ENCODE measurements at places on chromosomes 2 and 18.

DNA sequence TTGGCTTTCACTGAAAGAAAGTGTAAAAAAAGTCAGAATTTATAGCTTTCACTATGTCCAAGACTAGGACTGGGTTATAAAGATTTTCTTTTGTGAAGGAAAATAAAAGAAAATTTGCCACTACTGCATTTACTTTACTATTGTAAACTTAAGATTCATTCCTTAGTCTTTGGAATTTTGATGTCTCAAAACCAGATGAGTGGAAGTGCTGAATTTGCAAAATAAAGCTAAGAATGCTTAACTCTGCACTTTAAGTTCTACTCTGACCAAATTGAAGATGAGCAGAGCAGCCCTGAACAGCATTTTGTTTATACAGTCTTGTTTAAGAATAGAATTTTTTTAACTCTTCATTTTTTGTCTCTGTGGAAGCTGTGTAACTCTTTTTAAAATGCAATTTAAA lies 102.4 kb downstream of the ICA1L start:
- DNase-seq = no peak

GRCh38 chr2:120853306-120854013 lies 117.8 kb downstream of the GLI2 start:
- DNase-seq = no peak

DNA sequence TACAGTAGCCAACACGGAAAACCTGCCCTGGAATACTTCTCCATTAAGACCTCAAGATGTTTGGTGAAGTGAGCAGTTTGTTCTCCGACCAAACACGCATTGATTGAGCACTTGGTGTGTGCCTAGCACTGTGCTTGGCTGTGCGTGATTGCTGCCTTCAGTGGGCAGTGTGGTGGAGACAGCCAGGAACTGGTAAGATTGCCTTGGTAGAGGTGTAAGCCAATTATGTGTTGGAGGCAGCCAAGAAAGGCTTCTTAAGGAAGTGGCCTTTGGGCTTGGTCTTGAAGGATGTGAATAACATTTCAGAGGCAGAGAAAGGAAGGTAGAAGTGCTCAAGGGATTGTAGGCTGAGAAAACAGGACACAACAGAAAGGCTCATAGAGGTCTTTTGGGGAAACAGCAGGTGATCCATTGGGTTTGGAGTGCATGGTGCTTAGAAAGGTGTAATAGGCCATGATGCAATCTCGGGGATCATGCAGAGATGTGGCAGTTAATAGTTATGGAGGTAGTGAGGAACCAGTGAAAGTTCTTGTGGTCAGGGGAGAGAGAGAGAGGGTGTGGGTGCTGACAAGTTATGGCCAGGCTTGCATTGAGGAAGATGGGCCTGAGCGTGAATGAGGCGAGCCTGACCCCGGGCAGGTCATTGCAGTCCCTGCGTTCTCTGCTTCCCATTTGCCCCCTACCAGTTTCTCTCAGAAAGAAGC lies 6.3 kb downstream of the B3GNT2 start:
- DNase-seq = no peak

DNA sequence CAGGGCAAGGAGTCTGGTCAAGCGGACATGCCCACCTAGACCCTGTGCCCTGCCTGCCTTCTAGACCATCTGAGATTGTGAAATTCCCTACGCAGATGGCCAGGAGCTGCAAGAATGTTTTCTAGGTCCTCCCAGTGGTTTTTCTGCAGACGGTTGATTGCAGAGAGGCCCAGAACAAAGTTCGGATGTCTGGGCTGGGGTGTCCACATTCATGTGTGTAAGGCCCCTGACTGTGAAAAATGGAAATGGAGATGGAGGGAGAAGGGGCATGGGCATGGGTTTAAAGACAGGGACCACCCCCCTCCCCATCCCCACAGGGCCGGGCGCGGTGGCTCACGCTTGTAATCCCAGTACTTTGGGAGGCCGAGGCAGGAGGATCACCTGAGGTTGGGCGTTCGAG lies 11.8 kb downstream of the ARHGAP25 start:
- no peak for DNase-seq

GRCh38 chr2:45289997-45290709 lies 280.9 kb upstream of the SIX2 start:
- DNase-seq = no peak

GRCh38 chr2:204472375-204472774 lies 72.9 kb upstream of the PARD3B start:
- no peak for DNase-seq

GRCh38 chr2:144675731-144676130 lies 155.8 kb upstream of the ZEB2 start:
- DNase-seq = no peak

DNA sequence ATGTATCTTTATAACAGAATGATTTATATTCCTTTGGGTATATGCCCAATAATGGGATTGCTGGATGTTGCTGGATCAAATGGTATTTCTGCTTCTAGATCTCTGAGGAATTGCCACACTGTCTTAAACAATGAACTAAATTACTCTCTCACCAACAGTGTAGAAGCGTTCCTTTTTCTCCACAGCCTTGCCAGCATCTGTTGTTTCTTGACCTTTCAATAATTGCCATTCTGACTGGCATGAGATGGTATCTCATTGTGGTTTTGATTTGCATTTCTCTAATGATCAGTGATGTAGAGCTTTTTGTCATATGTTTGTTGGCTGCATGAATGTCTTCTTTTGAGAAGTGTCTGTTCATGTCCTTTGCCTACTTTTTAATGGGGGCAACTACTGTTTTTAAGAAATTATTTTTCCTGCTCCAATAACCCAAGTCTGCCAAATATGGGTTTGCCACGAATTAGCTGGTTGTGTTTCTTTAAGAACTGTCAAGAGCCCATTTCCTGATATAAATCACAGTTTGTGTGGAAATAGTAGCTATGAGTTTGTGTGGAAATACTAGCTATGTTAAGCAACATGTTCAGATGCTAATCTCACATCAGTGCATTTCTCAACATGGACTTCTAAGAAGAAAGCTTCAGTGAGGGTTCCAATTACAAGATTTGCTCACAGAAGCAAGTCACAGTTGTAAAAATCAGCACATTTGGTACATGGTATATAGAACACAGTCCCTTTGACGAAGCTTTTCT lies 259.4 kb downstream of the ANAPC1 start:
- DNase-seq = peak; percentile 60

GRCh38 chr2:102514061-102514785 lies 41.2 kb downstream of the SLC9A4 start:
- DNase-seq = peak; percentile 22

- DNase-seq = no peak
These were observed 20.0 kb downstream of the BUB1 start for GRCh38 chr2:110657724-110658305.

- no peak for DNase-seq
These were observed 17.1 kb downstream of the SPIRE1 start for GRCh38 chr18:12640881-12641200.

DNA sequence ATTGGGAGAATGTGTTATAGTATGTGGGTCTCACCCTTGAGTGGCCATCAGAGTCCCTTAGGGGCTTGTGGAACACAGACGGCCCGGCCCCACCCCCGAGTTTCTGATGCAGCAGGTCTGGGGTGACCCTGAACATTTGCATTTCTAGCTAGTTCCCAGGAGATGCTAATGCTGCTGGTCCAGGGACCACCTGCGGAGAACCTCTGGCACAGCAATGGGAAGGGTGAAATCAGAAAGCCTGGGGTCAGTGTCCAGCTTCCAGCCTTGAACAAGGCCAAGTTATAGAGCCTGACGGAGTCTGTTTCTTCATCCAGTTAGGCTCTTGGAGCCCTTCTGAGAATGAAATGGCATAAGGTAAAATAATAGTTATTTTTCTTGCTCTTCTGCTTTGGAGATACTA lies 126.5 kb downstream of the RGPD3 start:
- no peak for DNase-seq

DNA sequence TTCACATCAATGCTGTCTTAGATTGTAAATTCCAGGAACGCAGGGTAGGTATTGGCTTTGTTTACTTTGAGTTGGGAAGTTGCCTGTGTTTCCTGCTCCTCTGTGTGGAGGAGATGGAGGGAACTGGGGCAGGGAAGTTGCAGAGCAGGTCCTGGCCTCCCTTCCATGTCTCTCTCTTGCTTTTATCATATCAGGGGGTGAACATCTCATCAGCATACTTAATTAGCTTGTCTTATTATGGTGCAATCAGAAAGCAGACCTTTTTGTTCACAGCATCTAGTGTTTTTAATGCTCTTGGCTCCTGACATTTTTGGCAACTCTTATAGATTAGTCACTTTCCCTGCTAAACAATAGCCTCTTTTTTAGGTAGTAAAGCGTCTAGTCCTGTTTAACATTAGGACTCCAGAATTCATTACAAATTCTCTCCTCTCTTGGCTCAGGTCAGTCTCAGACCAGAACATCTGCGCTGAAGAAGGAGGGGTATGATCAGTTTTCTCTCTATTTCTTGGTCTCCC lies 11.5 kb upstream of the DIPK1C start:
- no peak for DNase-seq

GRCh38 chr18:76621226-76621625 lies 126.2 kb upstream of the ZNF516 start:
- DNase-seq = no peak

DNA sequence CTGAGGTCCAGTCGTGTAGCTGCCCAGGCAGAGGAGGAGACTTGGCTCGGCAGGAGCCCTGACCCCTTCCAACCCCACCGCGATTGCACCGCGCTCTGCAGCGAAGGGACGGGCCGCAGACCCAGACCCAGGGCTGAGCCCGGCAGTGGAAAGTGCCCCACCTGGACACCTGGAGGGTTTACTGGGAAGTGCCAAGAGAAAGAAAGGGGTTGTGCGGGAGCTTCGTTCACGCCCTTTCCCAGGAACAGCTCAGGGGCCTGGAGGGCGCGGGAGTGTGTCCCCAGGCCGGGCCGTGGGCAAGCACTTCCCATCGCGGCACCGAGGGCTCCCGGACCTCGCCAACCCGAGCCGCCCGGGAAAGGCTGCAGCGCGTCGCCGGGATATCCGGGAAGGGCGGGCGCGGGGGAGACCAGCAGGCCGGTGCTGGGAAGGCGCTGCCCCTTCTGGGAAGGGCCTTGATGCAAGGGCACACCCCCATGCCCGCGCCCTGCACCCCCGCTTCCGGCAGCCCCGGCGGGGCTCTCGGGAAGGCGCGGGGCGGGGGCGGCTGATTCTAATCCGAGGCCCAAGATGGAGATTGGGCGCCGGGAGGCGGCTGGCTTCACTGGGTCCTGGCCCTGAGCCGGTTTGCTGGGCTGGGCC lies 36.1 kb upstream of the MRPL33 start:
- DNase-seq = peak; percentile 55

DNA sequence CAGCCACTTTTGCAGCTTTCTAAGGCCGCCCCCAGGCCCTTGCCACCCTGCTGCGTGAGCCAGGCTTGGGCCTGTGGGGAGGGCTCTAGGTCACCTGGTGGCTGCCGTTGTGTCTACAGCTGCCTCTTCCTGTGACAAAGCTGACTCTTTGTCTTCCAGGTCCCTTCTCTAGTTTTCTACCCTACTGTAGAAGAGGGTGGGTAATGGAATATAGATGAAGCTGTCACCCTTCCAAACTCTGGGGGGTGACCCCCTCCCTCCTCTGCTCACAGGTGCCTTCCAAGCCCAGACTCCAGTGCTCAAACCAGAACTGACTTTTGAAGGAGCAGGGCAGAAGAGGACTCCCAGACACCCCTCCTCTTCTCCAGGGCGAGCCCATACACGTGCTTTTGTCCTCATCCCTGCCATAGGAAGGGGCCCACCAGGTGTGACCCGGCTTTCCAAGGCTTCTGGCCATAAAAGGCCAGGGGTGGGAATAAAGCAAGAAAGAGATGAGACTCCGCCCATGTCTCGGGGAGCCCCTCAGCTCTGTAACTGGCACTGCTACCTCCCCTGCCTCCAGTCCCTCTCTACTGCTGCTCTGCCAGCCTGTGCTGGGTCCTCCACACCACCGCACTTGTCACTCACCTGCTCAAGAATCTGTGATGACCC lies 17.9 kb upstream of the SDC1 start:
- DNase-seq = no peak

GRCh38 chr2:74472945-74473258 lies 422 bp upstream of the MRPL53 start:
- DNase-seq = no peak

DNA sequence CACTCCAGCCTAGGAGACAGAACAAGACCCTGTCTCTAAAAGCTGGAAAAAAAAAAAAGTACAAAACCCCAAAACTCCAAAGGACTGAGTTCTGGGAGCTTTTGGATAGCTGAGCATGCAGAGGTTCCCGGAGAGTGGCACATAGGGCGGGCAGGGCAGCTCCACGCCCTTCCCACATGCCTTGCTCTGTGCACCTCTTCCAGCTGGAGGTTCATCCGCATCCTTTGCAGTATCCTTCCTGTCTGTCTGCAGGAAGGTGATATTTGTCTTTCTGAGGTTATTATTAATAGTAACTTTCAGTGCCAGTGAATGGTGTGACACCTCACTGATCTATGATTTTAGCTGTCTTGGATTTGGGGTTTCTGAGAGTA lies 70.2 kb downstream of the INPP4A start:
- no peak for DNase-seq

DNA sequence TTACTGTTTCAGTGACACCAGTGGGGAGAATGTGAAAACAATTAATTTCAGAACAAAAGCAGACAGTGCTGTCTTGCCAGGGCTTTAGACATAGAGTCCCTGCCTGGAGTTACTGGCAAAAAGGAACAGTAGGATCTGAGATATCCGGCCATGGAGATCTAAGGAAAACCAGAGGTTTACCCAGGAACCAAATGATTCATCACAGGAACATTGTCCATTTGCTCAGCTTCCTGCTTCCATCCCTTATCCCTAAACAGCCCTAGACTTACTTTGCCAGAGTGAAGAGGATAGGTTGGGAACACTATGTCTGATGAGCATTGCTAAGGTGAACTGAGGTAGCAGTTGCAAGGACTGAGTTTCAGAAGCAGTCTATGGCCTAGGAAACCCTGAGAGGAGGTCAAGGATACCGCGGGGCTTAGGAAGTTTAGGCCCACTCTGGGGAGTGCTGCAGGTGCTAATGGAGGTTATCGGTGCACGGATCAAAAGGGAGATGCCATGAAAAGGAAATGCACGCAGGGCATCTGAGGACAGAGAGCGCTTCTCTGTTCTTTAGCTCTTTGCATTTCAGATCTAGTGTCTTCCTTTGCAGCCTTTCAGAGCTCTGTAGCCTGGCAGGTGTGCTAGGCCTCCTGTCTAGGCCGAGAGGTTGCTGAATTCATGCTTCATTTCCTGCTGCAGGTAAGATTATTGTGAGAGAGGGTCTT lies 223.9 kb downstream of the CDCA7 start:
- DNase-seq = no peak

DNA sequence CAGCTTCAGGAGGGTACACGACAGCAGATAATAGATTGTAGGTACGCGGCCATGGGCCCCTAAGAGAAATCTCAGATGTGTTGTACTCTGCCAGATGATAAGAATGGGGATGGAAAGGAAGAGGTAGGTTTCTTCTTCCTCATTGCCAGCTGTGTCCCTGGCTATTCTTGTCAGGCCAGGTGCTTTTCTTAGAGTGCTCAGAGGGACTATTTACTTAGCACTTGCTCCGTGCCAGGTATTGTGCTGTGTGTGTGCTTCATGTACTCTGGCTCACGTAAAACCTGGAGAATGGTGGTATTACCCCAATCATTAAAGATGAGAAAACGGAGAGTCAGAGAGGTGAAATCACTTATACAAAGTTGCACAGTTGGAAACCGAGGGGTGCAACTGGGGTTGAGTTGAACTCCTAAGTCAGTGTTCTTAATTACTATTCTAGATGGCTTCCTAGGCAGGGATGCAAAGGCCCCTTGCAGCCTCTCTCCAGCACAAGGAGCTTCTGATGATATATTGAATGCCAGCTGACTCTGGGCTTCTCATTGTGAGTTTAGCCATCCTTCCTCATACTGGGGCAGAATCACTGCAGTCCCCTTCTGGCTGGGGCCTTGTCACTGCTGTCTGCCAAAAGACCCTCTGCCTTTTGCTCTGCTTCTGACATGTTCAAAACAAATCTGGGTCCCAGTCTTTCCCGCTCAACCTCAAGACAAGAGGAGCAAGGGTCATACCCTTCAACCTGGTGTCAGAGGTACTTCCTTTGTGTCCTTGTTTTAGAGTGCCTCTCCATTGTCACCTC lies 60.7 kb downstream of the LYPD1 start:
- no peak for DNase-seq
